ENCODE measurements at places on chromosomes 1 and 21.

DNA sequence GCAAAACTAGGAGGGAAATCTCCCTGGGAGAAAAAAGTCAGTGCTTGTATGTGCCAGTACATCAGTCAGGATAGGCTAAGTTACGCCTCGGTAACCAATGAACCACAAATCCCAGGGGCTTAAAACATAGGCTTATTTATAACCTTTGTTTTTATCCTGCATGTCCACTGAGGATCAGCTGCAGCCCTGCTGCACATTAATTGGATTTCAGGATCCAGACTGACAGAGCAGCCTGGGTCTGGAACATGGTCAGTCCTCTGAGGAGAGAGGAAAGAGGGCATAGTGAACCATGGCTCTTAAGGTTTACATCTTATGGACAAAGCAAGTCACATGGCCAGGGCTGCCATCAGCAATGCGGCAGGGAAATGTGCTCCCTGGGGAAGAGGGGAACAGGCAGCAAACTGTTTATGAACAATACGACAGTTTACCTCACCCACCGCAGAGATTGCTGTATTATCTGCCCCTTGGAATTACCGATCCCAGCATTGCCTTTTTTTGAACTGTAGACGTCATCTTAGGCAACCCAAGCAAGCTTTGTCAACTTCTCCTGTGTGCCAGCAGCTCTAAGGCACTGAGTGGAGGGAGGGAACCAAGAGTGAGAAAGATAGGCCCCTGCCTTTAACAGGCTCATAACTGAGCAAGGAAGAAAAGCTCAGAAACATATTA, 9.1 kb upstream of the SPRR4 start:
- no peak for DNase-seq

GRCh38 chr1:91308544-91308943, 96.1 kb downstream of the HFM1 start:
- DNase-seq: no peak

DNA sequence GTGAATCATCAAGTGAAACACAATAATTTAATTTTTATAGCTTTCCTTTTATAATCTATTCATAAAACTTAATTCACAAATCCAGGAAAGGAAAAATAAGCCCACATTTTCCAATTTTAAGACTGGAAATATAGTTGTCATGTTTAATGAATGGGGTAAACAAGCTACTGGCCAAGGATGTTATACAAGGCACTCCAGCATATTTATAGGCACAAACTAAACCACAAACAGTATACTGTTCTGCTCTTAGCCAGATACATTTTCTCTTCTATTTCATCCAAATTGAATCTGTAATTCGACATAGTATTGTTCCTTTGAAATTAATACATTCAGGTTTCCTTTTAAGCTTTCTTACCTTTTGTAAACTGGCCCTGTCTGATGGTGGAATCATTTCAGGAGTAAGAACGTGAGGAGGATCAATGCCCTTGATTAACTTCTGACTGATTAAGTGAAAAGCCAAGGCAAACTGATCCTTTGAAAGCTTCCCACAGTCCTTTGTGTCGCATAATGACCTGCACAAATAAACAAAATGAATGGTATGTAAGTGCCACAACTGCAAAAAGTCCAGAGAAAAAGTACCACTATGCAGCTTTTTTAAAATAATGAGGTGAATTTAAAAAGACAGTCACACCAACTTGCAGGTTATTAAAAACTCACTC, 74.4 kb downstream of the EPS15 start:
- DNase-seq: no peak

DNA sequence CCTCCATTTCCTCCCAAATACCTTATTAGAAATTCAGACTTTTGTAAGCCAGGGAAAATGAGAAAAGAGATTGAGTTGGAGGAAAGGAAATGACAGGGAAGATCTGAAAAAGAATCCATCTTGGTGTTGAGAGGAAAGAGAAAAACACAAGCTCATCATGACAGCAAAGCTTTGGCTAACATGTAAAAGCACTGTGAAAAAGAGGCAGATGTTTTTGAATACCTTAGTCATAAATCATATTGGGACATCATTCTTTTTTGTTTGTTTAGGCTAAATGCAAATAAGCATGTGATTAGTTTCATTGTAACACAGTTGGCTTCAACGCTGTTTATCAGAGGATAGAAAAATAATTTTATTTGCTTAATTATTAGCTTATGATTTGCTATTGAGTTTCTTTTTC, 64.6 kb downstream of the LHX8 start:
- DNase-seq: no peak

- DNase-seq: no peak
These were observed 36.6 kb downstream of the RUNX3 start for GRCh38 chr1:24893431-24893830.

- no peak for DNase-seq
These were observed 37.4 kb downstream of the AK5 start for GRCh38 chr1:77319036-77319705.

- no peak for DNase-seq
These were observed 45.3 kb downstream of the SLC66A1 start for GRCh38 chr1:19357299-19357986.

DNA sequence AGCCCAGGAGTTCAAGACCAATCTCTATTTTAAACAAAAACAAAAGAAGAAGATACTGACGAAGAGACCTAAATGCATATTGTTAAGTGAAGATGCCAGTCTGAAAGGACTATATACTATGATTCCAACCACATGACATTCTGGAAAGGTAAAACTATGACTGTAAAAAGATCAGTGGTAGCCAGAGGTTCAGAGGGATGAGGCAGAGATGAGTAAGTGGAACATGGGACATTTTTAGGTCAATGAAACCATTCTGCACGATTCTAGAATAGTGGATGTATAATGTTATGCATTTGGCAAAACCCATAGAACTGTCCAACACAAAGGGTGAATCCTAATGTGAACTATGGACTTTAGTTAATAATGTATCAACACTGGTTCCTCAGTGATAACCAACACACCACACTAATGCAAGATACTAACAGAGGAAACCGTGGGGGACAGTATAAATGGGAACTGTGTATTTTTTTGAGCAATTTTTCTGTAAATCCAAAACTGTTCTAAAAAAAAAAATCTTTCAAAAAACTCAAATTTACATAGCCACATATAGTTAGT, 8.2 kb downstream of the RC3H1 start:
- DNase-seq: no peak

- no peak for DNase-seq
These were observed 30.9 kb downstream of the KDM1A start for GRCh38 chr1:23050201-23050600.

- DNase-seq: no peak
These were observed 107.8 kb downstream of the RABGAP1L start for GRCh38 chr1:174266991-174267612.

- no peak for DNase-seq
These were observed 8.1 kb upstream of the SRM start for GRCh38 chr1:11067716-11068599.

DNA sequence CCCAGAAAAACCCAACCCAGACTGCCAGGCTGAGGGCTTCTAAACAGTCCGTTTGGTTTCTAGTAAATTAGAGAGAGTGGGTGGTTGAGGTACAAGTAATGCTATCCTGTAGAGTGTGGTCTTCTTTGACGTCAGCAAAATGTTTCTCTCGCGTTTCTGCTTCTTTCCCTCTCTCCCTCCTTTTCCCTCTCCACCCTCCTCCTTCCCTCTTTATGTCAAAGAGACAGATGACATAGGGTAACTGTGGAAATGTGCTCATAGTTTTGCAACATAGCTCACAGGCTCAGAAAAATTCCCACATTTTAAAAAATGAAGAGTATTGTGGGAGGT, 158.3 kb downstream of the TOMM20 start:
- no peak for DNase-seq

GRCh38 chr21:40638466-40639251, 208.3 kb downstream of the DSCAM start:
- DNase-seq: no peak

- no peak for DNase-seq
These were observed 18.7 kb upstream of the OR6N2 start for GRCh38 chr1:158799689-158800088.

DNA sequence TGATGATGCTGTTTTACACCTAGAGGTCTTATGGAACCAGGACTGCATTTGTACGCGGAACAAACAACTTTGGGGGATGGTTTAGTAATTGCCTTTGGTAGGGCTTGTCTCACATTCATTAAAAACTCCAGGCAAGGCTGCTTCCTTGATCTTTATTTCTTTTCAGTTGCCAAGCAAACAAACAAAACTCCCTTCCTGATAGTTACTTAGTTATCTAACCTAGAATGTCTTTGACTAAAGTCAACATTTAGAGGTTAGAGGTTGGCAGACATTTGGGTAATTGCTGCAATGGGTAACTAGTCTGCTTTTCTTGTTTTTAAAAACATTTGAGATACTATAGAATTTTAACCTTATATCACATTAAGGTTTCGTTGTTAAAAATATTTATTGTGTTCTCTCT, 500.9 kb upstream of the PTBP2 start:
- DNase-seq: no peak

GRCh38 chr1:45623972-45624371, at the start of gene CCDC17:
Gene CCDC17, minus strand, starts transcription at chr1:45624054. Its CDS starts 145 bp downstream, at chr1:45623909.
- DNase-seq: no peak

- DNase-seq: no peak
These were observed 9.0 kb downstream of the ARHGEF2 start for GRCh38 chr1:155969377-155969791.

- no peak for DNase-seq
These were observed 50.5 kb upstream of the ATF3 start for GRCh38 chr1:212557739-212558692.

DNA sequence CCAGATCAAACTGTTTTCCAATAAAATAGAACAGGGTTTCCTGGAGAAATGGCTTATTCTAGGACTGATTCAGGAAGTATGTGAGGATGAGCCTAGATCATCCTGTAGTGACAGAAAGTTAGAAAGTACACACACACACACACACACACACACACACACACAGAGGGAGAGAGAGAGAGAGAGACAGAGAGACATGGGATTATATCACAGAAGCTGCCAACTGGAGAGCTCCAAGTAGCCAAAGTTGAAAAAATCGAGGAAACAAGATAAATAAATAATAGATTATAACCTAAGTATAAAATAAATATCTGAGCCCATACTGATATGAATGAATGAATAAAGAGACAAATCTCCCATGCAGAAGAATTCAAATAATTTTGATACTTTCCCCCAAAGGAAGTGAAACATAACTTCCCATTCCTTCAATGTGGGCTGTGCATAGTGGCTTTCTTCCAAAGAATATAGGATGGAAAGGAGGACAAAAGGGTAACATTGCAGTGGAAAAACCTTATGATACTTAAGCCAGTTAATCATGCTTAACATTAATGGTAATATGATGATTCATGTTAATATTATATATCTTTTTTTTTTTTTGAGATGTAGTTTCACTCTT, 171.6 kb downstream of the NTPCR start:
- no peak for DNase-seq

- DNase-seq: no peak
These were observed 24.9 kb upstream of the TENT5B start for GRCh38 chr1:27037518-27037917.

DNA sequence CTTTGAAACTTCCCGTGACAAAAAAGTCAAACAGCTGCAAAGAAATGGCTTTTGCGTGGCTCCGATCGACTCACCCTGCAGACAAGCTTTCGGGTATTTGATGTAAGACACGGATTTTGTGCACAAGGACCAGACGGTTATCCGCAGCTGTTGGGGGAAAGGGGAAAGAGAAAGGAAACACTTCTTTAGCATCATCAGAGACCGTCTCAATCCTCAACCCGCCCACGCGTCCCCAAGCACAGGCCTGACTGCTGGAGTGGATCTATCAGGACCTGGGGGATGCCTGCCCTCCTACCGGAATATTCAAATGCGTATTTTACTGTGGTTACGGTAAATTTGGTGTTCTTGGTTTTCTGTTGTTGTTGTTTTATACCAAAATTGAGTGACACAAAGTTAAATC, 11.2 kb downstream of the WRAP73 start:
- DNase-seq: no peak

DNA sequence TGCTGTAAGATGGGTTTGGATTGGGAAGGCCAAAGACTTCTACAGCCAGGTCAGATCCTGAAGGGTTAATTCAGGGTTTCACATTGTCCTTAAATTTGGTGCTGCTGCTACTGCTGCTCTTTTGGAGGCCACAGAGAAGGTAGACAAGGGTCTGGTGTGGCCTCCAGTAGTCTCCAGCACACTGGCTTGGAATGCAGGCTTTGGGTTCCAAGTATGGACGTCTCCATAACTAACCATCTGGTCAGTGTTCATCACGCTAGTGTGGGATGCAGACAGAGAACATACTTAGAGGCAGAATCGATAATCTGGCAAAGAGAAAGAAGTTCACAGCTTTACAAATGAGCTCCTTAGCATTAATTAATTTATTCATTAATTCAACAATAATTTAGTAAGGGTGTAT, 154.1 kb downstream of the ZBTB18 start:
- DNase-seq: no peak

- no peak for DNase-seq
These were observed 98.5 kb downstream of the ASH1L start for GRCh38 chr1:155463865-155464650.

DNA sequence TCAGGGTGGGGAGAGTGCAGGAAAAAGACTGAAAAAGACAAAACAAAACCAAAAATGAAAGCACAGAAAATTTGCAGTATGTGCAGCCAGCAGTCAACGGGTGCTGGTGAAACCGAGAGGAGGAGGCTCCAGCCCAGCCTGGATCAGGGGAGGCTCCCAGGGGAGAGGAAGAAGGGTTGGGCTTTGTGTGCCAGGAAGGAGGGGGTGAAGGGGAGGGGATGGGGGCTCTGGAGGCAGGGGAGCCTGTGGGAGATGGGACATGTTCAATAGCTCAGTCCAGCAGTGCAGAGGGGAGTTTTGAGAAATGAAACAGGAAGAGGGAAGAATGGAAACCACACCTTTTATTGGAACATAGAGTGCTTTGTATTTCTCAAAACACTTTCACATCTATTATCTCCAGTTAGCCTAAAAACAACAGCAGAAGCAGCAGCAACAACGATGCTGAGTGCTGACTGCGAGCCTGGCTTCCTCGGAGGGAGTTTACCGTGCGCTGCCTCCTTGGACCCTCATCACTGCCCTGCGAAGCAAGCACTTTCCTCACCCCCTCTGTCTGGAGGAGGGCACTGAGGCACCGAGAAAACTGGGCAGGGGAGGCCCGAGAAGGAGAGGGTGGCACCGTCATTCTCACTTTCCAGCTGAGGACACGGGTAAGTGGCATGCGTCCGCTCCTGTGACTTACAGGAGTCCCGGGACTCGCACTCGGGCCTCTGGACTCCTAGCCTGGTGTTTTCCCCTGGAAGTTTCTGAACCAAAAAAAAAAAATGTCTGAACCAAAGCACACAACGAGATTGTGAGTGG, 62.9 kb downstream of the MDM4 start:
- no peak for DNase-seq

DNA sequence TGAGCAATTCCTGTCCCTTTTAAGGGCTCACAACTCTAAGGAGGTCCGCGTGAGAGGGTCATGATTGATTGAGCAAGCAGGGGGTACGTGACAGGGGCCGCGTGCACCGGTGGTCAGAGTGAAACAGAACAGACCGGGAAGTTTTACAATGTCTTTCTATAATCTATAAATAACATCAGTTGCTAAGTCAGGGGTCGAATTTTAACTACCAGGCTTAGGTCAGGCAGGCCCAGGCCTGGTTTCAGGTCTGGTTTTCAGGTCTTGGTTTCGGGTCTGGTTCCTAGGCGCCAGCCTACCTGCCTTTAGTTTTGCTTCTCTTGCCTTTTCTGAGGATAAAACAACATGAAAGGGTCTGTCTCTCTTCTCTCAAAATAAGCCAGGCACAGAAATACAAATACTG, 476.0 kb upstream of the CAMK1G start:
- DNase-seq: no peak

GRCh38 chr1:112247036-112247597, 148.9 kb upstream of the CTTNBP2NL start:
- no peak for DNase-seq
